Transverse colon (tissue), 4 donors: ENCODE measurements at places on chromosomes 11 and 22.
A peak's percentile ranks its signal among the peaks of the same experiment; 100 is the strongest.

GRCh38 chr11:12845739-12846358, 163.3 kb upstream of the RASSF10 start:
- DNase-seq = peak; percentile 63

DNA sequence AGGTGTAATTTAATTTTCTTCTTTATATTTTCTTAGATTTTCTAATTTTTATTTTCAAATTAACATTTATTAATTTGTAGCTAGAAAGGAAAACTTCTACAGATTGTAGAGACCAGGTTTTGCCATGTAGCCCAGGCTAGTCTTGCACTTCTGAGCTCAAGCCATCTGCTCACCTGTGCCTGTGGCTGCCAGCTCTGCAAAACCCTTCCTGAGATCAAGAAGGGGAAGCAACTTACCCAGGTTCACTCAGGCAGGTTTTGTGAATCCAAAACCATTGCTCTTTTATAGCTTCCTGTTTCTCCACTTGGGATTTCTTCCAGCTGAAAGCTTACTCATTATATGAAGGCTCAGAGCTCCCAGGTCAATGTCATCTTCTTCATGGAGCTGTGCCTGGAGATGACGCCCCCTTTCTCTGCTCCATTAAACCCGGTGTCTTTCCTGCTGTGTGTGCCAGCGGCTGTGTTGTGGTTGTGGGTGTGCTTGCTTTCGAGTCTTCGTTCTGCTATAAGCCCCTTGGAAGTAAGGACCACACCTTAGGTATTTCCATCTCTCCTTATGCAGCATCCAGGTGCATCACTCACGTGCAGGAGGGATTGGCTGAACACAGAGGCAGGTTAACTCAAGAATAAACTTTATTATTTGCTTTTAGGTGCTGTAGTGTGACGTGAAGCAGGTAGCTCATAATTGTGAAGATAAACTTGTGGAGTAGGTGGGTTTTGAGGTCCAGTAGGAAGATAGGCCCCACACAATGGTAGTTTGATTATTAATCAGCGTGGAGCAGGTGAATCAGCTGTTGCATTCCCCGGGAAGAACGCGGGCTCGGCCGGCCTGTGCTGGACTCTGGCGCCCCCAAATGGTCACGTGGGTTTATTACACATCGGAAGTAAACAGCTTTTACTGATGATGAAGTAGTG, 42.2 kb upstream of the INCENP start:
- peak; percentile 86 for DNase-seq

DNA sequence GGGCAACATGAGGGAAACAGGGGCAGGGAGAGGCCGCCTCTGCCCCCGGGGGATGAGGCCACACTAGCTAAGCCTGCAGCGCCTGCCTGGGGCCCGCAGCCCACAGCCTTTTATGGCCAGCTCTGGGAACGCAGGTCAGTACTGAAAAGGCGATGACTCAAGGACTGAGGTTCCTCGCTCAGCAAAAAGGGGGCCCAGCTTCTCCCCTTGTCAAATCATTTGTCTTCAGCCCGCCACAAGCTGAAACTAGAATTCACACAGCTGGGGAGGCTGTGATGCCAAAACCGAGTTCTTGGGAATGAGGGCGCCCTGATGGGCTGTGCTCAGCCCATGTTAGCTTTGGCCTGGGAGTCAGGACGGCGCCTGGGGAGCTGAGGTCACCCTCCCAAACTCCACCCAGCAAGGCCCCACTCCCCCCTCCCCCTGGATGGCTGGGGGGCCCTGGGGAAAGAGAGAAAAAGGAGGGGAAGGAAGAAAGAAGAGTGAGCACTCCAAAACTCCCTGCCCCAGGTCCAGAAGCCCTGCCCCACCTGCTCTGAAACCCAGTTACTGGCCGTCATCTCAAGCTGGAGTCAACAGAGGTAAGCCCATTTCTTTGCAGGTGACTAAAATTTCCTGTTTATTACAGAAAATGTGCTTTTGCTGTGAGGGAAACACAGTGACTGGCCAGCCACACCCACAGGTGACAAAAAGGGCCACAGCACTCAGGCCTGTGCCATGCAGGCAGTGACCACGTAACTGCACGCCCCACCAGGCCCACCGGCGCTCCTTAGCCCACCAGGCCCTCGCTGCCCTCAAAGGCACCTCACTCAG, 13.7 kb downstream of the EHD1 start:
- peak; percentile 66 for DNase-seq

GRCh38 chr11:47354913-47355282, 2.4 kb upstream of the MYBPC3 start:
- DNase-seq = no peak
